ENCODE measurements at places on chromosomes 6 and 20.

GRCh38 chr6:136822046-136822375 is 381 bp upstream of the PEX7 start:
- no peak for DNase-seq

DNA sequence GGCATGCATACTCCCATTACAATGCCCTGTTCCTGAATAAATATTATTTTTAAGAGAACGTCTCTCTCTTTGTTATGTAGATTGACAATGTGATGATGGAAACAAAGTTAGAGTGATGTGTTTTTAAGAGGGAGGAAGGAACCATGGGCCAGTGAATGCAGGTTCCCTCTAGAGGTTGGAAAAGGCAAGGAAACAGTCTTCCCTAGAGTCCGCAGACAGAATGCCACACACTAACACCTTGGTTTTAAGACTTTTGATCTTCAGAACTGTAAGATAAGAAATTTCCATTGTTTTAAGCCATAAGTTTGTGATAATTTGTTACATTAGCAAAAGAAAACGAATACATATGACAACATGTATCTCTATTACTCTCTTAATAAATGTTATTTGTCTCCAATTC is 4.7 kb upstream of the CENPW start:
- DNase-seq: no peak

DNA sequence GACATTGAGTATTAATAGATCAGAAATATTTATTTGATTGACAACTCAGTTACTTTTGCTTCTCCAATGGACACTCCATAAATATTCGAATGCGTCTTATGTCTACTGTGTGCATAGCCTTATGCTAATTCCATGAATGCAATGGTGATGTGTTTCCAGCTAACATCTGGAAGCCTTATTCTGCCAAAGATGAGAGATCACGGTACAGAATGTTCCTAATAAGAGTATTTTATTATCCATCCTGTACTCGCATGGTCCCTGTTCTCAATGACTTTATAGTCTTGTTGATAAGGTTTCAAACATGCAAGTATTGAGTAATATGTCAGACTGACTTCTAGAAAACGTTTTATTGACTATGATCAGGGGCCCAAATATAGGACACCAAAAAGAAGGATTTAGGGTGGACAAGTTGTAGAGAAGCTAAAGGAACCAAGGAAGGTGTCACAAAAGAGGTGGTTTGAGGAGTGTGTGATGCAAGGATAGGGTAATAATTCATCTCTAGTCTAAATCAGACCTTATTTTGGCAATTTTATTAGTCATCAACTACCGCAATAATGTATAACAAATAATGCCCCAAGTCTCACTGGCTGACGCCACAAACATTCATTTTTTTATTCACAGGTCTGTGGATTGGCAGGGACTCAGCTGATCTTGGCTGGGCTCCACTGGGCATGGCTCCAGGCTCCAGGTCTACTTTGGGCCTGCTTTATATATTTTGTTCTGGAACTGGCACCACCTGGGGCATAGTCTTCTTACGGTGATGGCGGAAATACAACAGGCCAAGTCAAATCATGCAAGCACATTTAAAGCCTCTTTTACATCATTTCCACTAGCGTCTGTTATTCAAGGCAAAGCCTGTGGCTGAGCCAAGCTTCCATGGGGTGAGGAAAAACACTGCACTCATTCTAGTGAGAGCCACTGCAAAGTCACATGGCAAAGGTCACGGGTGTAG is 24.5 kb upstream of the CD83 start:
- DNase-seq: no peak

GRCh38 chr20:5197847-5198650 is 71.2 kb downstream of the CDS2 start:
- no peak for DNase-seq

GRCh38 chr20:35006009-35006408 is 50.3 kb downstream of the MYH7B start:
- DNase-seq: no peak

- DNase-seq: no peak
These were observed 79.1 kb downstream of the FILIP1 start for GRCh38 chr6:75414445-75415021.
